Activated B cell treated with CpG ODN at 0.5 μM for 24 hours (primary cell): ENCODE measurements at places on chromosomes 13 and 19.
A peak's percentile ranks its signal among the peaks of the same experiment; 100 is the strongest.

DNA sequence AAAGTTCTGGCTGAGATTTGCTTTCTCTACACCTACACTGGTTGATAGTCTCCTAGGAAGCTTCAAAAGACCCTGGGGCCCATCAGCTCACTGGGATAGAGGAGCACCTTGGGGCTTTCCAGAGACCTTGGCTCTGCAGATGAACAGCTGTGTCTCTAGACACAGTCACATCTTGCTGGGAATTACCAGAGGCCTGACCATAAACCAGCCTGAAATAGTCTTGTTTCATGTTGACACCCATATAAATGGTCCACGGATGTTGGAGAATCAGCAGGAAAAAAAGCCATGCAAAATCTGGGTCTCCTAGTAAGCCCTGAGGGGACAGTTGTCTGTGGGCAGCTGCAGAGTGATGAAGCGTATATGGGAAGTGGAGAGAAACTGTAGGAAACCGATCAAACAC is 207.6 kb downstream of the DNAJC15 start:
- H3K27me3 ChIP-seq: peaks cover 8% of the 10 kb centered on the region
- H3K4me3 ChIP-seq: no peak overlapping the region
- no peak for DNase-seq
- H3K36me3 ChIP-seq: no peaks in the 10 kb centered on the region
- H3K4me1 ChIP-seq: no peaks in the 10 kb centered on the region

DNA sequence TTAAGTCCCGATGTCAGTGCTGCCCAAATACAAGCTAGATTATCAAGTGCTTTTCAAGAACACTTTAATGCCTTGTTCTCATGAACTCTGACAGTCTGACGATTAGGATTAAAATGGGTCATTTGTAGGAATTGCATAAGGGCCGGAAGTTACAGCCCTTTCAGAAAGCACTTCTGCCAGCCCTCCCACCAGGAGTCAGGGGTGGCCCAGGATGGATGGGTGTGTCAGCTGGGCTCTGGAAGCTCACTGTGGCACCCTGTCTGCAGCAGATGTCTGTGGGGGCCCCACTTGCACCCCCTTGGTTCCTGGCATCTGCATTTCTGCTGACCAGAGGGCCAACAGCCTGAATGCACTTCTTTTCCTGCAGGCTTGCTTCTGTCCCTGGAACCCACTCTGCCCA is 712.7 kb downstream of the UQCRFS1 start:
- no peak for DNase-seq
- H3K27ac ChIP-seq: no peak overlapping the region
- H3K36me3 ChIP-seq: no peaks in the 10 kb centered on the region
- H3K4me3 ChIP-seq: no peak overlapping the region

DNA sequence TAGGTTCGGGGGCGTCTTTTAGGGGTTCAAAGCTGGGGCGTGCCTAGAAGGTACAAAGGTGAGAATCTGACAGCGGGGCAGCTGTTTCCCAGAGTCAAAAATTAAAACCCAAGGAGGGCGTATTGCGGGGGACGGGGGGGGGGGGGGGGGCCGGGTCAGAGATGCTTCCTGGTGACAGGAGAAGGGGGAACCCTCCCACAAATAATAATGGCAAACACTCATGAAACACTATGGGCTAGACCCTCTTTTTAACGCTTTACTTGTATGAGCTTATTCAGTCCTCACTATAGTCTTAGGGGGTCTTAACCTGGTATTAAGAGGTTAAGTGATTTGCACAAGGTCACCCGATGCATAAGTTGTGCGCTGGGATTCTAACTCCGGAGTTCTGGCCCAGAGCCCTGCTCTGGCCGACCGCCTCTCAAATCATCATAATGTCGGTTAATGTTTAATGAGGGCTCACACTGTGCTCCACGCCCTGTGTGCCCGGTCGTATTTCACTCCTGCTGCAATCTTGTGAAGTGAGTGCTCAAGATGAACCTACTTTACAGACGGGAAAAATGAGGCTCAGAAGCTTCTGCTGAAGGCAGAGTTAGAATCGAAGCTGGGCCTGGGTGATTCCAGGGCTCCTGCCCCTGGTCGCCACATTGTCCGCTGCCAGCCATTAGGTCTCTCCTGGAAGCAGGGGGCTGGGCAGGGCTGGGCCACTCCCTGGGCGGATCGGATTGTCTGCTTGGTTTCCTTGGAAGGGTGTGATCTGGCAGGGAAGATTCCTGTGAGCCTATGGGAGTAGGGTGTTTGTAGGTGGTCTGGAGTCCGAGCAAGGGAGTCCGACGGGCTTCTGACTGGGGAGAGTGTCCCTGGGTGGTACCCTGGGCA is 964 bp downstream of the PAK4 start:
- no peak for DNase-seq
- H3K27ac ChIP-seq: peak overlapping the region; percentile 93
- H3K27me3 ChIP-seq: peaks cover 1% of the 10 kb centered on the region
- peak overlapping the region; percentile 94 for H3K4me3 ChIP-seq
- H3K36me3 ChIP-seq: peaks cover 4% of the 10 kb centered on the region
- peaks cover 50% of the 10 kb centered on the region for H3K4me1 ChIP-seq

DNA sequence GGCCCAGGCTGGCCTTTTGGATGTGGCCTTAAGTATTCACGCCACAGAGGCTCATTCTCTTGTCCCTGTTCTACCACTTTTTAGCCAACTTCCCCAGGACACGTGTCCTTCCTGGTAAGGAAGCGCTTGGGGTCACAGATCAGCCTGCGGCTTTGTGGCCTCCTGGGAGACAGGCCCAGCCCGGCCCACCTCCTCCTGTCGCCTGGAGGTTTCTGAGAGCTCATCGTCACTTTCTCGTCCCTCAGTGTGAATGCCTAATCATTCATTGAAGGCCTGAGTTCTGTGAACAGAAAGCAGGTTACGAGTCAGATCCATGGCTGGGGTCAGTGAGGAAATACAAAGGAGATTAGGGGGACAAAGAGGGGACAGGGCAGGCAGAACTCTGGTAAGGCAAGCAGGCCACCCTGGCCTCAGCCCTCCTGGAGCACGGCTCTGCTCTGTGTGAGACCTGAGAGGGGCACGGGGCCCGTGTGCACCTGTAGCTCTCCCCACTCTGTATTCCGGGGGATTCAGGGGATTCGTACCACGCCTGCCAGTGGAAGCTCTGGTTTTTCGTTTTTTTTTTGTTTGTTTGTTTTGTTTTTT is 38.6 kb upstream of the TSHZ3 start:
- no peaks in the 10 kb centered on the region for H3K27me3 ChIP-seq
- H3K4me1 ChIP-seq: no peaks in the 10 kb centered on the region
- no peaks in the 10 kb centered on the region for H3K36me3 ChIP-seq
- H3K4me3 ChIP-seq: no peak overlapping the region
- no peak for DNase-seq

- no peak for DNase-seq
- H3K4me1 ChIP-seq: no peaks in the 10 kb centered on the region
- H3K36me3 ChIP-seq: no peaks in the 10 kb centered on the region
- H3K27ac ChIP-seq: no peak overlapping the region
- peak overlapping the region; percentile 45 for H3K4me3 ChIP-seq
Measured at GRCh38 chr19:38527466-38528136, 90.2 kb downstream of the MAP4K1 start.

DNA sequence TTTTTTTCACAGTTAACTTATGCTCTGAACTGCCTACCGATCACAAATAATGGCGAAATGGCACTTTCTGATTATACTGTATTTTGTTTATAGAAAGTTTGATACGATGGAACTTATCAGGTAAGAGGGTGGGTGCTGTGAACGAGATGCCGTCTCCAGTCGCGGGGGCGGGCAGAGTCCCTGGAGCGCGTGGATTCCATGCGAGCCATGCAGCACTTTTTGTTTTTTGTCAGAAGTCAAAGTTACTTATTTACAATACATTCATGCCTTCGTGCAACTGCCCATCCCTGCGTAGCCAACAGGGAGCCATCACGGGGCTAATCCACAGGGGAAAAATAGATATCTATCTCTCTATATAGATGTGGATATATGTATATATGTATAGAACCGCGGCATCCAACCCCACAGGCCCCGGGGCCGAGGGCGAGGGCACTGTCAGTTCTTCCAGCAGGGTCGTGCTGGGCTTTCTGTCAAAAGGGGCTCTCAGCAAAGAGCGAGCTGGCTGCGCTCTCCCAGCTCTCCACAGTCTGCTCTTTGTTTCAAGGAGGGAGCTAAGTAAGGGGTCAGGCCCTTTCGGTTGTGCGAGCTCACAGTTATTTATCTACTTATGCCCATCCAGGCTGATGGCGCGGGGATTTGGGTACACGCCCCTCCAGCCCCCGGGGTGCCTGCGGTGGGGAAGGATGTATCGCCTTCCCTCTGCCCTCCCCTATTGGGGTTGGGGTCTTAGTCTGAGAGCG is 3.4 kb downstream of the SLITRK1 start:
- no peaks in the 10 kb centered on the region for H3K4me1 ChIP-seq
- no peak overlapping the region for H3K4me3 ChIP-seq
- H3K27ac ChIP-seq: no peak overlapping the region

- H3K36me3 ChIP-seq: peaks cover 25% of the 10 kb centered on the region
- H3K4me1 ChIP-seq: no peaks in the 10 kb centered on the region
- no peaks in the 10 kb centered on the region for H3K27me3 ChIP-seq
- no peak overlapping the region for H3K4me3 ChIP-seq
- H3K27ac ChIP-seq: no peak overlapping the region
Measured at GRCh38 chr13:95201814-95202651, 99.2 kb downstream of the ABCC4 start.

DNA sequence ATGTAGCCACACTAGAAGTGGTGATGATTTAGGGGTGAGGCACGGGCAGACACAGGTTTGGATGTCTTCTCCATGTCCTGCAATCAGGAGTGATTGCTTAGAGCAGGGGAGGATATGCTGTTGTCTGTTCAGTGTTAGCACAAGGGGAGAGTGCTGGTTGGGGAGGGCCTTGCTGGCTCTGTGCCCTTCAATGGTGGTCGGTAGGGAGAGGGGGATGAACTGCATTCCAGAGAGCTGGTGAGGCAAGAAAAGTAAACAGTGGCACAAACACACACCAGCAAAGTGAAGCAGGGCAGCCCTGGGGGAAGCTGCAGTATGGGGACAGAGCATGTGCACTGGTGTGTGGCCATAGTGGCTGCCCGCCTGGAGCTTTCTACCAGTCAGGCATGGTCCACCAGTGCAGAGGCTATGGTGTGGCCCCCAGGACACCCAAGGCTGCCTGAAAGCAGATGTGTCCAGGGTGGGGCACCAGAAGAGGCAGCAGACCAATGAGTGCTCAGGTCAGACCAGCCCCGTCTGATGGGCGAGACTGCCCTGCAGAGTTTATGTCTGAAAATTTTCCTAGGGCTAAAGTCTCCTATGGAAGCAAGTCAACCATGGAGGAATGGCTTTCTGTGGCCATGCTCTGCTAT is 1676.9 kb downstream of the PCDH9 start:
- H3K4me1 ChIP-seq: no peaks in the 10 kb centered on the region
- DNase-seq: no peak
- H3K27ac ChIP-seq: no peak overlapping the region
- H3K27me3 ChIP-seq: no peaks in the 10 kb centered on the region
- H3K4me3 ChIP-seq: no peak overlapping the region
- H3K36me3 ChIP-seq: no peaks in the 10 kb centered on the region

- peak overlapping the region; percentile 62 for H3K4me3 ChIP-seq
- H3K4me1 ChIP-seq: peaks cover 26% of the 10 kb centered on the region
- DNase-seq: no peak
- H3K36me3 ChIP-seq: no peaks in the 10 kb centered on the region
Measured at GRCh38 chr19:3133793-3134116, 2.1 kb upstream of the GNA15 start.

GRCh38 chr19:43774103-43774939 is 6.5 kb downstream of the KCNN4 start:
- no peak for DNase-seq
- no peak overlapping the region for H3K4me3 ChIP-seq
- no peak overlapping the region for H3K27ac ChIP-seq

DNA sequence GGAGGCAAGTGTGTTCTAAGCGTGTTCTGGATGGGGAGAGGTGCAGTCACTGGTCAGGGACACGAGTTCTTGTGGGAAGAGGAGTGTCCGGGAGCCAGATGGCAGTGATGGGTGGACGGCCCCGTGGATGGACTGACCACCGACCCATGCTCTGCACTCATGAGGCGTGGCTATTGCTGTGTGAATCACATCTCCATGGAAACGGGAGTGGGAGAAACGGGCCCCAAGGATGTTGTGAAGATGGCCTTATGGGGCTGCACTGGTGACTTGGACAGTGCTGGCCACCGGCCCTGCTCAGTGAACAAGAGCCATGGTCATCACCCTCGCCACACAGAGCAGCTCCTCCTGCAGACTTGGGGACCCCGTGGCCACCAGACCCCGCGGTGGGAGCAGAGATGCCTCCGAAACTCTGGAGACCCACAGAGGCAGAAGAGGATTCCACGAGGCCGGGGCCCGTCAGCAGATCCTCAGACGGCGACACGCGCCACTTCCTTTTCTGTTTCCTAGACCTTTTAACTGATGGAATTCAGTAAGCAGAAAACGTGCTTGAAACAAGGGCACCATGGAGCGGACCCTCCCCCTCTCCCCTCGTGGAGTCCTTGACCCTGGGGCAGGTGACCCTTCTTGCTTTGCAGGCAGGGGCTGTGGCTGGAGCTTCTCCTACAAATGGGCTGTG is 47.5 kb downstream of the GAS6 start:
- H3K4me1 ChIP-seq: peaks cover 24% of the 10 kb centered on the region
- H3K27ac ChIP-seq: peak overlapping the region; percentile 94
- H3K27me3 ChIP-seq: no peaks in the 10 kb centered on the region
- H3K4me3 ChIP-seq: peak overlapping the region; percentile 98
- no peak for DNase-seq
- peaks cover 32% of the 10 kb centered on the region for H3K36me3 ChIP-seq

DNA sequence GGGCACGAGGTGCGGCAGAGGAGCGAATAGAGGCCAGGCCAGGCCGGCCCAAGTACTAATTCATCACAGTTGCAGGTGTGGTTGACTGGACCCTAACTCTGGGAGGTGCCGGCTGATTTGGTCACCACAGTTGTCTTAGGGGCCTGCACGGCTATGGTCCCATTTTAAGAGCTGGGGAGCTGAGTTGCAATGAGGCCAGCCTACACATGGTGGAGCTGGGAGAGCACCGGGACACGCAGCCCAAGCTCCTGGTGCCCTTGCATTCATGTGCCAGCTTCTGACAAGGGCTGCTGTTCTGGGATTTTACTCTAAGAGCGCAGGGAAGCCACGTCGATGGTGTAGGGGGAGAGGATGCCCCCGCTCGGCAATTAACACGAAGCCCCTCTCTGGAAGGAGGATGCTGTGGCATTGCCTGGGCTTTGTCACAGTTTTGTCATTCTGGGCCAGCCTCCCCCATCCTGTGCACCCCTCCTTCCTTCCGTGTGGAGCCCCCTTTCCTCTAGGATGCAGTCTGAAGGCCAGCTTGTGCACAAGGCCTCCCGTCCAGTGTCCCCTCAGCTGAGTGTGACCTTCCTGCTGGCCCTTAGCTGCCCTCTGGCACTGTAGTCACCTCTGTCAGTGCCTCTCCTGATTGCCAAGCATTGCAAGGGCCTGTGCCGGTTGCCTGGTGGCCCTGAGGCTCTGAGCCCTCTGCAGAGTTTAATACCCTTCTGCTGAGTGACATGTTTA is 109.4 kb upstream of the C1QTNF9B start:
- H3K27ac ChIP-seq: no peak overlapping the region
- H3K27me3 ChIP-seq: peaks cover 5% of the 10 kb centered on the region
- H3K36me3 ChIP-seq: no peaks in the 10 kb centered on the region
- H3K4me1 ChIP-seq: no peaks in the 10 kb centered on the region
- H3K4me3 ChIP-seq: no peak overlapping the region

GRCh38 chr19:15136234-15136954 is 29.2 kb downstream of the SYDE1 start:
- peaks cover 18% of the 10 kb centered on the region for H3K27me3 ChIP-seq
- no peak overlapping the region for H3K4me3 ChIP-seq
- H3K27ac ChIP-seq: no peak overlapping the region
- DNase-seq: no peak
